Putamen (tissue), 1 donor: ENCODE measurements at places on chromosomes 11 and 22.

- no peak for DNase-seq
Measured at GRCh38 chr22:31631436-31631835, 30.6 kb downstream of the PISD start.

DNA sequence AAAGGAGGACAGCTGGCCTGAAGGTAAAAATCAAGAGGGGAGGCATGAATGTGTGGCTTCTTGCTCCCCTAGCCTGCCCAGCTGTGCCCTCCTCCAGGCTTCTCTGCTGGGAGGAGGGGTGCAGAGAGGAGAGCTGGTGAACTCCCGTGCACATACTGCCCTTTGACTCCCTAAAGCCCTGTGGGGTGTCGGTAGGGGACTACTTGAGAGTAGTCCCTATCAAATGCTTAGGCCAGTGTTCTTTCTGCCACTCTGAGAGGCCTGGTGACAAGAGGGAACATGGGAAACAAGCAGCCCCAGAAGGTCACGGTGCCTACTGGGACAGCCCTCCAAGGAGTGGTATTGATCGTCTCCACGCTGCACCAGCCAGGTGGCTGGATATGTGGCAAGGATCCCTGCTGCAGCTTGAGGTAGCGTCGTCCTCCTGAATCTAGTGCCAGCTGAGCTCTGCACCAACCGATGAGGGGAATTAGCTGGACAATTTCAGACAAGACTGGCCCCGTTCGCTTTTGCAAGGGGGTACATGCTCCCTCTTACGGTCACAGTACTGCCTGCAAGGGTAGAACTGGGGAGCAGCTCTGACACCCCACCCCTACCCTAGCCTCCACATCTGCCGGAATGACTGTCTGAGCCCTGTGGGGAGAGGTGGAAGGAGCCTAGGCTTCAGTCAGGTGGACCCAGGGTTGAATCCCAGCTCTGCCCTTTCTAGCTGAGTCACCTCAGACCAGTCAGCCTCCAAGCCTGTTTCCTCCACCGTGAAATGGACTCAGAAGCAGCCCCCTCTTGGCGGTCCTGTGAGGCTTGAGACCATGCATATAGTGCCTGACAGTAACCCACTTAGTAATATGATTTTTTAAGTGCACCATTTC is 17.1 kb upstream of the C11orf96 start:
- DNase-seq, result no peak

DNA sequence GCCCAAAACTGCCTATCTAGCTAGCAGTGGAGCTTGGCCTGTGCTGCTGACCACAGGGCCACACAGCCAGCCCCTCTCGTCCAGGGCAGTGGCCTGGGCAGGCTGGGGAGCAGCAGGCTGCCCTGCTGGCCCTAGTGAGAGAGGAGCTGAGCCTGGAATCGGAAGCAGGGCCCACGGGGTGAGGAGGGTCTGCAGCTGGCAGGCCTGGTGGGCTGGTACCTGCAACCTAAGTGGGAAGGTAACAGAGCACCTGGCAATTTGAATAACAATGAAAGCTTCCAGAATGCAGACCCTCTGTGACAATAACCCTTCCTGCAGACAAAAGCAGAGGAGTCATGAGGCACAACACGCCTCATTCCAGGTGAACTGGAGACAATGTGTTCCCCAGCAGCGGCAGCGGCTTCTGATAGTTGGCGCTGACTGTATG is 31.8 kb upstream of the RFPL3 start:
- DNase-seq, result no peak

DNA sequence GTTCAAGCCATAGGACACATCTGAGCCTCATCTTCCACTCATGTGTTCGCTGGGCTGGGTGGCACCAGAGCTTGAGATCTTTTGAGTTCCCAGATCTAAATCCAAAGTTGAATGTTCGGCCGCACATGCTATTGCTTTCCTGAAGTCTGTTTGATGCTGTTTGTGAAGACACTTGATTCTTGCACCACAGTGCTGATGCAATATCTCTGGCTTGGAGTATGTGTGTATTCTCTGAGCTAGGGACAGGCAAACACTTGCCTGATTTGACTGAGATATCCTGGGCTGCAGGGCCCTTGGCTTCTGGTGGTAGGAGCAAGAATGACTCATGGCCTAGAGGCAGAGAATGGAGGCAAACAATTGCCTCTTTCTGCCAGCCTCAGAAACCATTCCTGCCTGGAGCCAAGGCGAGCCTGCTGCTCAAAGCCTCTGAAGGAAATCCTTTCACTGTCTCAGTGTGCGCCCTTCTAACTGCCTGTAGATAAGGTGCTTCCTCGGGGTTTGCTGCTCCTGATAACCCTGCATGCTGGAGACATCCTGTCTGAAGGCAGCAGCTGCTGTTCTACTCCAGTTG is 73.0 kb downstream of the CYB5R2 start:
- peak; percentile 76 for DNase-seq

- DNase-seq, result no peak
Measured at GRCh38 chr11:95668131-95668530, 121.5 kb downstream of the FAM76B start.

DNA sequence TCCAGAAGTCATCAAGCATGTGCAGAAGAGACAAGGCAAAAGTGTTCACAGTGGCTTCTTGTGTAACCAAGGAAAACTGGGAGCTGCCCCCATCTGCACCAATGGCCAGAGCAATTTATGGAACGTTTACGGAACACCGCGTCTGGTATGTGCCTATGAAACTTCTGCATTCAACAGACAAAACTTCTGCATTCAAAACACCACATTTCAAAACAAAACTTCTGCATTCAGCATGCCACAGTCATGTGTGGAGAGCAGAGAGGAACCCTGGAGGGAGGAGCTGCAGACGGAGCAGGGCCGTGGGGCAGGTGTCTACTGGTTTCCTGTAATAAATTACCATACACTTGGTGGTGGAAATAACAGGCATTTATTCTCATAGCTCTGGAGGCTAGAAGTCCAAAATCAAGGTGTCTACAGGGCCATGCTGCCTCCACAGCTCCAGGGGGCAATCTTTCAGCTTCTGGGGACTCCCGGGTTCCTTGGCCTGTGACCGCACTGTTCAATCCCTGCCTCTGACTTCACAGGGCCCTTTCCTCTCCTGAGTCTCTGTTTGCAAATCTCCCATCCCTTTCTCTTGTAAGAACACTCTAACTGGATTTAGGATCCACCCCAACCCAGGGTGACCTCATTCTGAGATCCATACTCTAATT is 32.2 kb downstream of the RPL3 start:
- DNase-seq, result no peak

DNA sequence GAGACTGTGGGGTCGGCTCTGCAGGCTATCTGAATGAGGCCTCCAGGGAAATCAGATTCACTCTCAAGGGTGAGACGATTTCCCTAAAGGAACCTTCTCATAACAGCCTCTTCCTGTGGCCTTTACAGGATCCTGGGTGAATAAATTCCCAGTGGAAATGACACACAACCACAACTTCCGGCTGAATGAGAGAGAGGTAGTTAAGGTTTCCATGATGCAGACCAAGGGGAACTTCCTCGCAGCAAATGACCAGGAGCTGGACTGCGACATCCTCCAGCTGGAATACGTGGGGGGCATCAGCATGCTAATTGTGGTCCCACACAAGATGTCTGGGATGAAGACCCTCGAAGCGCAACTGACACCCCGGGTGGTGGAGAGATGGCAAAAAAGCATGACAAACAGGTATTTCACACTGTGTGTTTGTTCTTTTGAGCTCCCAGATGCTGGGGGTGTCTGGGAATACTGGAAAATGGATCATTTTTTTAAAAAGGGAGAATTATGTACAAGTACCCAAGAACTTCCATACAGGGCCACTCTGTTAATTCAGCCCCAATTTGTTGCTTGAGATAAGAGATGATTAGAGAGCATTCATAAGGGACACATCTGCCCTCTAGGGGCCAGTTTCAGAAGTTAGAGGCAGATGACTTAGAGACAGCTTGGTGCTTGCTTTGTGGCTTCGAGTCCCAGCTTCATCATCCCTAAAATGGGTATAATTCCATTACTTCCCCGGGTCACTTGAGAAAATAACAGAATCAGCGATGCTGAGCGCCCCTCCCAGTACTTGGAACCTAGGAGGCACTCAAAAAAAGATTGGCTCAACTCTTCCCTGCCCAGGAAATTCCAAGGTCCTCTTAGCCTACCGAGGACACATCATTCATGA is 10.2 kb downstream of the SERPIND1 start:
- DNase-seq, result peak; percentile 43

GRCh38 chr11:33891714-33892327 is at the start of gene LMO2:
TSS of gene LMO2 (minus strand) at chr11:33892076. CDS start at chr11:33869716, 22,360 bp downstream.
- DNase-seq, result no peak

DNA sequence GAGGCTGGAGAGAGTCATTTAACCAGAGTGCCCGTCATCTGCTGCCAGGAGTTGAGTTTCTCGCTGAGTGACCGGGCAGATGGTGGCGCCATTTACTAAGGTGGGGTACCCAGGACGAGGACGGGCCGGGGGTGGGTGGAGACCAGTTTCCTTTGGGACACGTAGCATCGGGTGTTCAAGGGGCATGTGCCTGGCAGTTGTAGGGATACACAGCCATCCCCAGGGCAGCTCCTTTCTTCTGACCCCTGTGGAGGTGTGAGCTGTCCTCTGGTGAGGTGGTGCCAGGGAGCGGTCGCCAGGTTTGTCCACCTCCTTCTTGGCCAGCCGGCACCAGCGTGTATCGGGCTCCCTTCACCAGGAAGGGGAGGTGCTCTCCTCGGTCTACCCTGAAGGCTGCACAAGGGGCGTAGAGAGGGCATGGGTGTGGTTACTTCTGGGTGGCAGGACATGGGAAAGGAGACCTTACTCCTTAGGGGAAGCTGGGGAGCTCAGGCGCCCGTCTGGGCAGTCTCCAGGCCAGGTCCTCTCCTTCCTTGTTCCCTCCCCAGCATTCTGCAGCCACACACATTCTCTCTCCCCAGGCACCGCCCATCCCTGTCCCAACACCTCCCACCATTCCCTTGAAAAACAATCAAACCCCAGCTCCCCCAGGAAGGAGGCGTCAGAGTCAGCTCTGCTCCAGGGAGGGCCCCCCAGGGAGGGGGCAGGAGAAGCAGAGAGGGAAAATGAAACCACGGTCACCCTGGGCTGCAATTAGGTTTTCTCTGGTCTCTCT is 10.3 kb upstream of the MB start:
- DNase-seq, result no peak

GRCh38 chr11:16924462-16924825 is 89.8 kb downstream of the PLEKHA7 start:
- no peak for DNase-seq

DNA sequence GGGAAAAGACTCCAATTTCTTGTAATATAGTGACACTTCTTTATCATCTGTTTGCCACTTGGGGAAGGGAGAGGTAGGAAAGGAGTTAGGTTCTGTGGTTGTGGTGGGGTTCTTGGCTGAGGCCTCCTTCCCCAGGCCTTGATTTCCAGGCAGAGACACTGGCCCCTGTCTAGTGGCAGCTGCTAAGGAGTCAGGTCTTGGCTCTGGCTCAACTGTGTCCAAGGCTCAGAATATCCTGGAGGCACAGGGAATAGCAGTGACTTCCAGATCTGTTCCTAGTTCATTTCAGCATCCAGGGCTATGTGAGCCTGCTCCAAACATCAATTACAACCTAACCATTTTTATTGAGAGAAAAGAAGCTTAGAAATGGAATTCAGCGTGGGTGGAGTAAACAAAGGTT is 29.5 kb downstream of the PPFIBP2 start:
- DNase-seq, result no peak

DNA sequence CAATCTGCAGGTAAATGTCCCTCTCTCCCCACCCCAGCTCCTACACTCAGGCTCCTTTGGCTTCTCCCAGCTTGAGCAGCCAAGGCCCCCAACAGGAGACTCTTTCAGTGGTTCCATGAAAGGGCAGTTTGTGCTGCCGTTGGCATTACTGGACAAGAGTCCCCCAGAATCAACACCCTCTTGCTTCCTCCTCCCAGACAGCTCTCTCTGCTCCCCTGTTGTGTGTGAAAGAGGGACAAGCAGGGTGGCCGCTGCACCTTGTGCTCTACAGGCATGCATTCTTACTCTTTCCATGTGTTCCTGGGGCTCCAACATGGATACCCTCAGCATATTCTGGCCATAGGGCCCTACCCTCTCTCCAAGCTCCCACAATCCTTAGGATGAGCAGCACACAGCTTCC is 48.7 kb downstream of the P4HA3 start:
- no peak for DNase-seq

DNA sequence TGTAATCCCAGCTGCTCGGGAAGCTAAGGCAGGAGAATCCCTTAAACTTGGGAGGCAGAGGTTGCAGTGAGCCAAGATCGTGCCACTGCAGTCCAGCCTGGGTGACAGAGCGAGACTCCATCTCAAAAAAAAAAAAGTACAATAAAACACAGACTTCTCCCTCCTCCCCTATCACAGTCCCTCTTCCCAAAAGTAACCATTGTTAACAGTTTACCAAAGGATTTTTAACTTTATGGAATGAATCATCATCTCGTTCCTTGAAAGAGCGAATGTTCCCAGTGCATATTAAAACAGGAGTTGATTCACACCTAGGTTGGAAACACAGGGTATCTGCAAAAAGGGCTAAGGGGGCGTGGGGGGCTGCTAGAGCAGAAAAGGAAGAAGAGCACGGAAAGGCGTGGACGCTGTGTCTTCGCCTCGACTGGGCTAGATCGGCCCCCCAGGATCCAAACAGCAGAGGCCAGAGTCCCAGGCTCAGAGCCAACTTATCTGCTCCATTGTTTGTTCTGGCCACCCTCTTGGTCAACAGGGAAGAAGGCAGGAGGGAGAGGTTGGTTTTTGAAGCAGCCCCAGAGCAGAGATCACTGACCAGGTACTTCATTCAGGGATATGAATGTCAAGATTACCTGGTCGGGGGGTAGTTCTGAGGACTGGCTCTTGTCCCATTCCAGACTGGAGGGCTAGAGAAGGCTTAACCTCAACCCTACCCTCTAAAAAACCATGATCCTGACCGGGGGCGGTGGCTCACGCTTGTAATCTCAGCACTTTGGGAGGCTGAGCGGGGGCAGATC is 2.1 kb upstream of the AHNAK start:
- DNase-seq, result no peak

DNA sequence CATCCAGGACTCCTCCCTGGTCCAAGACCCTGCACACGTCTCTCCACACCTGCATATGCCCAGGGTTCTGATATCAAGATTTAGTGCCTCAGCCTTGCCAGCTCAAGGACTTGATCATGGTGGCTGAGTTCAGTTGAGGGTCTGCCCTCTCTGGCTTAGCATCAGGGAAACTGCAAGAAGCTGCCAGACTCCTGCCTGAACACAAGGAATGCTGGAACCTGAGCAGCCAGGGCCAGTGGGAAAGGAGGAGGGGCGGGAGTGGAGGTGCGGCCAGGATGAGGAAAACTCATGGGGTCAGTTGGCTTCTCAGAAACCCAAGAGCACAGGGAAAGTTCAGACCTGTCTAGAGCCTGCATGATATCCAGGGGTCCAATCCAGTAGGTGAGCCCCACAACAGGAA is 546.1 kb downstream of the BUD13 start:
- no peak for DNase-seq

GRCh38 chr11:45885921-45886721 is 670 bp downstream of the MAPK8IP1 start:
- DNase-seq, result no peak

DNA sequence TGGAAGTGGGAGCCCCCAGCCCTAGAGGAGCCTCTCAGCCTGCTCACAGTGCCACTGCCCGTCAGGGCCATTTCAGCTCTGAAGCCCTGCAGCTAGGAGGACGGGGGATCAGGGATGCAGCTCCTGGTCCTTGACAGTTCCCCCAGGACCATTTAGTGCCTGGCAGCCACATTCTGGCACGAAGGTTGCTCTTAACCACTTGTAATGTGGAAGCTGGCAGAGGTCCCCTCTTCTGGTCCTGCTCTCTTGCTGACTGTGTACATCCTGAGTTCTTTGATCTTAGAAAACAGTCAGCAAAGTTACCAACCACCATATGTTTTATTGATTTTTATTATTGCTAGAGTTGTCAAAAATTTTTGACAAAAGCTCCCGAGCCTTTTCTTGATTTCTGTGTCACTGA is 44.2 kb downstream of the CABIN1 start:
- DNase-seq, result no peak
